ENCODE measurements at places on chromosomes 13 and 19.

- DNase-seq, result no peak
Observed at GRCh38 chr13:81031996-81032395, 691.1 kb upstream of the SPRY2 start.

- DNase-seq, result no peak
Observed at GRCh38 chr19:42323473-42323851, 2.0 kb upstream of the MEGF8 start.

GRCh38 chr19:2040647-2041432 is 10.2 kb downstream of the MKNK2 start:
- no peak for DNase-seq

GRCh38 chr19:49468199-49468598 is 5.8 kb upstream of the FLT3LG start:
- no peak for DNase-seq

DNA sequence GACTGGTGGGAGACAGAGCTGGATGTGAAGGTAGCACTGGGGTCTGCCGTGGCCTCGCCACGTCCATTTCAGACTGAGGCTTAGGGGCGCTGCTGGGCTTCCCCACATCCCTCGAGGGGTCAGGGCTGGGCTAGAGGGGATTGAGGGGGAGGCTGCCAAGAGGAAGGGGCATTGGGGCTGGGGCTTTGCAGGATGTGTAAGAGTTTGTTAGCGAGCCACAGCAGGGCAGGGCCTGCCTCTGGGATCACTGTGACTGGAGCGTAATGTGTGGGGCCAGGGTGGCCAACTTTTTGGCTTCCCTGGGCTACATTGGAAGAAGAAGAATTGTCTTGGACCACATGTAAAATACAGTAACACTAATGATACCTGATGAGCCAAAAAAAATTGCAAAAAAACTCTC is 14.1 kb downstream of the ARID3A start:
- no peak for DNase-seq

- DNase-seq, result no peak
Observed at GRCh38 chr13:77981281-77981881, 62.8 kb upstream of the EDNRB start.

- no peak for DNase-seq
Observed at GRCh38 chr19:44643605-44644401, at the start of gene PVR. Gene PVR, plus strand, starts transcription at chr19:44643910. Its CDS starts 187 bp downstream, at chr19:44644097.

DNA sequence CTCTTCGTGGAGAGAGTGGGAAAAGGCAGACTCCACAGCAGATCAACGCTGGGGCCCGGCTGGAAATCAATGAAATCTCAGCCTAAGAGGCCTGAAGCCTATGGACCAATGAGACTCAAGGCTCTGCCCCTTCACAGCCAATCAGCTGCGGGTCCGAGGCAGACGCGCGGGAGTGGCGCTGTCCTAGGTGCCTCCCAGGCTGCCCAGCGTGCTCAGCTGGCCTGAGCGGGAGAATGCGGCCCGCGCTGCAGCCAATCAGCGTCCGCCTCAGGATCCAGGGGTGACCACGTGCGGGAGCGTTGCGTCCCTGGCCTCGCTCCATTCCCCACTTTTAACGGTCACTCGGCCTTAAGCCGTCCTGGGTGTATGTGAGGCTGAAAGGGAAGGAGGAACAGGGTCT is at the start of gene ZBTB32:
TSS of gene ZBTB32 (plus strand) at position 341 of the 400 bp plus-strand sequence. CDS start 10,069 bp downstream, outside the sequence.
- no peak for DNase-seq

GRCh38 chr19:55677572-55678028 is 2.6 kb downstream of the EPN1 start:
- DNase-seq, result no peak

GRCh38 chr13:104650431-104650830 is 1584.2 kb upstream of the SLC10A2 start:
- DNase-seq, result no peak

DNA sequence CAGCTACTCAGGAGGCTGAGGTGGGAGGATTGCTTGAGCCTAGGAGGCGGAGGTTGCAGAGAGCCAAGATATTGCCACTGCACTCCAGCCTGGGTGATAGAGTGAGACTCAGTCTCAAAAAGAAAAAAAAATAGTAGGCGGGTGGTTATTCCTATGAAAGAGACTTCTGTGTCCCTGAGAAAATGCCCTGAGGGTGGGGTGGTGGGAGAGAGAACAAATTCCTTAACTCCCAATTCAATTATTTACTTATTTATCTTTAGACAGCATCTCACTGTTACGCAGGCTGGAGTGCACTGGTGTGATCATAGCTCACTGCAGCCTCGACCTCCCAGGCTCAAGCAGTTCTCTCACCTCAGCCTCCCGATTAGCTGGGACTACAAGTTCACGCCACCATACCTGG is 10.3 kb upstream of the EEF2 start:
- no peak for DNase-seq

Data from NCI-H2081 treated with DMSO at 0.1 percent for 48 hours (cell line).